Stromal cell of bone marrow (primary cell): ENCODE measurements at places on chromosomes 7 and 10.

DNA sequence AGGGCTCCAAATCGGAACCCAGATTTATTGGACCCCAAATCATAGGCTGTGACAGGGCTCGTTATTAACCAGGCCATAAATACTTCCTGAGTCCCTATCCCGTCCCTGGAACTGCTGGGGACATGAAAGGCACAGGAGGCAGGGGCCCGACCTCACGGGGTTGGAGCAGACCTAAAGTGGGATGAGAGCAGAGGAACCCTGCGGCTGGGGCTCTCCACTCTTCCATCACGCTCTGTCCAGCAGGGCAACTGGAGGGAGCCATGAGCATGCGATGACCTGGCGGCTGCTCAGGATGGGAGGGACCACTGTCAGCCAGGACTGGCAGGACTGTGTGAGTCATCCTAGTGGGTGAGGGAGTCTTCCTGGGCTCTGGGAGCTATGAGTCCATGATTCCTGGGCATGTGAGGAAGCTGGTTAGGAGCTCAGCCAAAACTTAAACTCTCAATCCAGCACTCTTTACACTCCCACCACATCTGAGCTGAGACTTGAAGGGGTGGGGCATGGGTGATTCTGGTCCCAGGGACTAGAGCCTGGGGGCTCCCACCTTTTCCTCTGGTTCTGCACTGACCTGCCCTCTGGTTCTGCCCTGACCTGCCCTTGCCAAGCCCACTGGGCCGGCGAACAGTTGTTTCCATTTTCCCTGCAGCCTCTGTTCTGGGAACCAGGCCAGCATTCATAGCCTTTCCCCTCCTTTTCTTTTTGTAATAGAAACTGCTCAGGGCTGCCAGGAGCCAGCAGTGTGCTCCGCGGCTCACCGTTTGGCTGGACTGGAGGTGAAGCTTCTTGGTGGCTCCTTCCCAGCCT is 47.1 kb downstream of the SYPL1 start:
- peak; percentile 98 for DNase-seq

- no peak for DNase-seq
Observed at GRCh38 chr7:135459951-135460567, 49.8 kb downstream of the CNOT4 start.

- DNase-seq, result no peak
Observed at GRCh38 chr10:20017961-20018360, 201.7 kb downstream of the PLXDC2 start.

- peak; percentile 90 for DNase-seq
Observed at GRCh38 chr7:71486856-71487628, 355.1 kb downstream of the GALNT17 start.
